ENCODE measurements at places on chromosomes 13 and 19. TPM values are rescaled to one million over a fixed set of nuclear protein-coding genes. Genes with fewer than 3 reads are reported as not detected.

- no peak for DNase-seq
- no peak overlapping the region for H3K4me3 ChIP-seq
- H3K36me3 ChIP-seq: no peaks in the 10 kb centered on the region
These were observed 699.5 kb downstream of the PCDH9 start for GRCh38 chr13:66530686-66531085.

Gene PIK3R2
- 7.8 TPM for total RNA-seq

- H3K36me3 ChIP-seq: no peaks in the 10 kb centered on the region
- no peak overlapping the region for H3K4me3 ChIP-seq
- peaks cover 28% of the 10 kb centered on the region for H3K27me3 ChIP-seq
- DNase-seq: peak; percentile 53
These were observed 38.3 kb downstream of the SOX1 start for GRCh38 chr13:112105244-112105681.

Gene MZT1
- total RNA-seq: 11.4 TPM

Gene LRRC63
- total RNA-seq: not detected

Gene C2CD4C
- 0.55 TPM for total RNA-seq

DNA sequence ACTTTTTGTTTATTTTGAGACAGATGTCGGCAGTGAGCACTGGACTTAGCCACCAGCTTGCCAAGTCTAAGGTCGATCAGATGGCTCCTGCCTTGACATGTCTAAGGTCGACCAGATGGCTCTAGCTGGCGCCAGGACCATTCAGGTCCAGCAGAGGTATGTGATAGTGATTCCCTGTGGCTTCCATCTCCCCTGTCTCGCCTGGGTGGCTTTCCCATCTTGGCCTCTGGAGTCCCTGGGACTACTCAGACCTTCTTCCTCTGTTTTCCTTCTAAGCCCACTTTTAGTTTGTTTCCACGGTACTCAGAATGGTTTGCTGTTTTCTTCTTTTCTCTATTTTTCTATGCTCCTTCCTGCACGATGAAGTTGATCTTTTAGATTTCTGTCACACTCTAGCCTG is 1435.7 kb downstream of the UQCRFS1 start:
- H3K4me1 ChIP-seq: no peaks in the 10 kb centered on the region
- no peak overlapping the region for H3K27ac ChIP-seq
- H3K4me3 ChIP-seq: no peak overlapping the region
- DNase-seq: no peak

GRCh38 chr19:17116996-17117702 is 41.6 kb downstream of the MYO9B start:
- no peak for DNase-seq
- H3K27ac ChIP-seq: no peak overlapping the region

- DNase-seq: no peak
- no peak overlapping the region for H3K27ac ChIP-seq
- no peak overlapping the region for H3K4me3 ChIP-seq
- H3K27me3 ChIP-seq: no peaks in the 10 kb centered on the region
- H3K36me3 ChIP-seq: no peaks in the 10 kb centered on the region
These were observed 24.5 kb downstream of the CEACAM16 start for GRCh38 chr19:44723299-44723951.

Gene C5AR1
- total RNA-seq: 10.0 TPM

GRCh38 chr13:24050292-24050711 is 110.2 kb upstream of the SPATA13 start:
- H3K27ac ChIP-seq: no peak overlapping the region
- peak; percentile 78 for DNase-seq
- H3K27me3 ChIP-seq: no peaks in the 10 kb centered on the region

DNA sequence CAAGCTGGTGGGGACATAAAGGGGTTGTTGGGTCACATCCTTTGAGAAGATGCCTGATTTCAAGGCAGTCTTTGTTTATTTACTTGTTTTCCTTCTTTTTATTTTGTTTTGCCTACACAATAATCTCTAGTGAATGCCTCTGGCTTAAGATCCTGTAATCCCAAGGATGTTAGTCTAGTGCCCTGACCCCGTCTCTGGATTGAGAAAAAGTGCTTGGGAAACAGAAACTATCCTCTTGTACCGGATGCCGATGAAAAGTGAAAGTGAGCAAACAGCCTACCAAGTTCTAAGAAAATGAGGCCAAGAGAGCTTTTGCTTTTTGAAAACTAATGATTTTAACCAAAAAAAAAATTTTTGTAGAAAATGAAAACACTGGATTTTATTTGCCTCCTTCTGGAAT is 42.1 kb upstream of the C1QTNF9 start:
- H3K4me3 ChIP-seq: no peak overlapping the region
- H3K36me3 ChIP-seq: no peaks in the 10 kb centered on the region
- peaks cover 27% of the 10 kb centered on the region for H3K4me1 ChIP-seq

Gene C1QTNF9B
- total RNA-seq: not detected

DNA sequence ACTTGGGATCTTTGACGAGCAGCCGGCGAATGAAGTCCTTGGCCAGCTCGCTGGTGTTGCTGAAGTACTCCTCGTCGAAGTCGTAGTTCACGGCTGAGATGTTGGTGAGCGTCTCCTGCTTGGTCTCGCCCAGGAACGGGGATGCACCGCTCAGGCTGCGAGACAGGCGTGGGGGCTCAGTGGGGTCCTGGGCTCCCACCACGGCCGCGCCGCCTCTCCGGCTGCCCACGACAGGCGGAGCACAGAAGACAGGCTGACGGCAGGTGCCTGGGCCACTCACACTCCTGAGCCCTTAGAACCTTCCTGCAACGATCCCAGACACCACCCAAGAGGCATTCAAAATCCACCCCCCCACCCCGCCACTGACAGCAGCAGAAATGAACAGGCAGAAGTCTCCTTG is 9.9 kb downstream of the DAPK3 start:
- H3K4me3 ChIP-seq: no peak overlapping the region
- DNase-seq: no peak
- H3K4me1 ChIP-seq: peaks cover 17% of the 10 kb centered on the region
- H3K36me3 ChIP-seq: peaks cover 56% of the 10 kb centered on the region

- H3K4me1 ChIP-seq: no peaks in the 10 kb centered on the region
- H3K4me3 ChIP-seq: no peak overlapping the region
- H3K27me3 ChIP-seq: no peaks in the 10 kb centered on the region
- no peaks in the 10 kb centered on the region for H3K36me3 ChIP-seq
- H3K27ac ChIP-seq: no peak overlapping the region
- no peak for DNase-seq
These were observed 16.1 kb upstream of the ZNF274 start for GRCh38 chr19:58166708-58167280.

Gene PRR20C
- not detected for total RNA-seq

Gene POMP
- total RNA-seq: 88.8 TPM

GRCh38 chr13:29156136-29156535 is 336.0 kb downstream of the MTUS2 start:
- no peaks in the 10 kb centered on the region for H3K27me3 ChIP-seq
- no peak overlapping the region for H3K27ac ChIP-seq
- H3K4me1 ChIP-seq: no peaks in the 10 kb centered on the region
- H3K36me3 ChIP-seq: no peaks in the 10 kb centered on the region
- DNase-seq: no peak

DNA sequence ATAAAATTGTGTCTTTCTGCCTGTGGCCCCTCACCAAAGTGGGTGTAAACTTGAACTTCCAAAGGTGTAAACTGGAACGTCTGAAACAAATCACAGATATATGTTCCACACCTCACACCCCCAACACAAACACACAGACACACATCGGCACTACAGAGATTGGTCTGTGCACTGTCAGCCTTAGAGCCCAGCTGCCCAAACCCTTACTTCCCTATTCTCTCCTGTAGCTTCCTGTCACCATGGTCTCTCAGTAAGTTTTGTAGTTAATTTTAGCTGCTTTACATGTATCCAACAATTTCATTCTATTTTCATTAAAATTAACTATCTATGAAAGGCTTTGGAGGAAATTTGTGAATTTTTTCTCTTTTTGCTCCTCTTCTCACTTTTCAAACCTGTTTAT is 5.4 kb downstream of the TM9SF2 start:
- H3K4me3 ChIP-seq: no peak overlapping the region
- H3K4me1 ChIP-seq: peaks cover 49% of the 10 kb centered on the region
- H3K36me3 ChIP-seq: peaks cover 9% of the 10 kb centered on the region

GRCh38 chr13:60646620-60647019 is 249.6 kb downstream of the TDRD3 start:
- H3K4me3 ChIP-seq: no peak overlapping the region
- H3K36me3 ChIP-seq: no peaks in the 10 kb centered on the region
- H3K4me1 ChIP-seq: peaks cover 5% of the 10 kb centered on the region

DNA sequence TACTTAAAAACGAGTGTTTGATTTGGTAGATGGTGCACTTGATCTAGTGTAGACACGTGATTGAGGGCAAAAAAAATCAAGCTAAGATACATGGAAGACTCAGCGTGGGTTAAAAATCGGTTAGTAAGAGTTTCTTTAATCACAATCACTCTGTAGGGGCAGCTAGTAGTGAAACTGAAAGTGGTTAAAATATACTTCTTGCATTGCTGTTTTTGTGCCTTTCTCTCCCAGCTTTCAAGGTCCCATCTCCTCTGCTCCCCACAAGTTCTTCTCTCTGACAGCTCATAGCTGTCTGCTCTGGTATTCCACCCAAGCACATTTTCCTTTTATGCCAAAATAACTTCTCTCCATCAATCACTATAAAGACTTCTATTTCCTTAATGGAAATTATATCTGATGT is 1089.7 kb downstream of the EFNB2 start:
- no peak for DNase-seq
- H3K27ac ChIP-seq: no peak overlapping the region

Gene APOE
- total RNA-seq: 188 TPM

- DNase-seq: no peak
- no peaks in the 10 kb centered on the region for H3K36me3 ChIP-seq
- no peak overlapping the region for H3K4me3 ChIP-seq
- H3K4me1 ChIP-seq: no peaks in the 10 kb centered on the region
- no peak overlapping the region for H3K27ac ChIP-seq
These were observed 181.4 kb downstream of the KLF5 start for GRCh38 chr13:73240193-73240592.

Gene ACTN4
- total RNA-seq: 142 TPM

DNA sequence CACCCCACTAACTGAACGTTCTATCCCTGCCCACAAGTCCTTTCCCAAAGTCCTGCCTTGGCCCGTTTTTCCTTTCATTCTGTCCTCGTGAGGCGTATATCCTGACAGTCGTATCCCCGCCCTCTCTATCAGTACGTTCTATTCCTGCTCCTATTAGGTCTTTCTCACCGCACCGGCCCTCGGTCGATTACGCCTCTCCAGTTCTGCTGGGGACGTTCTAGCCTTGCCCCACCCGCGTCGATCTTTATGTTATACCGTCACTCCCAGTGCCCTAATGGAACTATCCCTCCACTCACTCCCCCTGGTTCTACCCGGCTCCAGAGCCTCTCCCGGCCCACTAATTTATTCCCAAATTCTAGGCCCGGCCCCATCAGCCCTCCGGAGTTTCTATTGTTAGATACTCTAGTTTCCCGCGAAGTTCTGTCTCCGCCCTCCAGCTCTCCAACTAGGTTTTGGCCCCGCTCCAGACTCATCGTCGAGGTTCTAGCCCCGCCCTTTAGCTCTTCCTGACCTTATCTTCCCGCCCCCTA is 2.0 kb downstream of the PLAUR start:
- peak overlapping the region; percentile 91 for H3K27ac ChIP-seq
- no peaks in the 10 kb centered on the region for H3K27me3 ChIP-seq
- H3K36me3 ChIP-seq: no peaks in the 10 kb centered on the region
- DNase-seq: no peak
- no peaks in the 10 kb centered on the region for H3K4me1 ChIP-seq
- H3K4me3 ChIP-seq: peak overlapping the region; percentile 10

DNA sequence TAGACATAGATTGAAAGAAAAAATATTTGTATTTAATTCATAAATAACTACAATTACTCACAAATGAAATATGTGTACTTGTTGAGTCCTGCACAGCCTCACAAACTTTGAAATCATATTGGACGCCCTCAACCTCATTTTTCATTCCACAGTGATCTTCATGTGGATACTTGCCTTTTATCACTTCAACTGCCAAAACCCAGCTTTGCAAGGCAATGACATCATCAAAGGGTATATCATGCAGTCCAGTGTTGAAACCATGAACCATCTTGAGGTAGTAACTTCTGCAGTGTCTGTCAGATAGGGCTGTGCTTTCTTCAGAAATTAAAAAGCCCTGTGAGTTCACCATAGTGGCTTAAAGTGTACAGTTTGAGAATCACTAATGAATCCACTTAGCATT is 82.2 kb downstream of the HS6ST3 start:
- no peaks in the 10 kb centered on the region for H3K36me3 ChIP-seq
- H3K27me3 ChIP-seq: no peaks in the 10 kb centered on the region
- H3K4me3 ChIP-seq: no peak overlapping the region
- DNase-seq: no peak

- no peaks in the 10 kb centered on the region for H3K36me3 ChIP-seq
- no peak for DNase-seq
- peak overlapping the region; percentile 88 for H3K27ac ChIP-seq
- no peaks in the 10 kb centered on the region for H3K27me3 ChIP-seq
- H3K4me3 ChIP-seq: peak overlapping the region; percentile 68
These were observed 1.4 kb downstream of the UPF1 start for GRCh38 chr19:18833141-18833476.

- no peak overlapping the region for H3K4me3 ChIP-seq
- no peaks in the 10 kb centered on the region for H3K4me1 ChIP-seq
- no peak for DNase-seq
These were observed 175.8 kb downstream of the TDRD3 start for GRCh38 chr13:60572855-60573254.

Gene SHKBP1
- total RNA-seq: 34.1 TPM

Gene SPTBN4
- 2.2 TPM for total RNA-seq

DNA sequence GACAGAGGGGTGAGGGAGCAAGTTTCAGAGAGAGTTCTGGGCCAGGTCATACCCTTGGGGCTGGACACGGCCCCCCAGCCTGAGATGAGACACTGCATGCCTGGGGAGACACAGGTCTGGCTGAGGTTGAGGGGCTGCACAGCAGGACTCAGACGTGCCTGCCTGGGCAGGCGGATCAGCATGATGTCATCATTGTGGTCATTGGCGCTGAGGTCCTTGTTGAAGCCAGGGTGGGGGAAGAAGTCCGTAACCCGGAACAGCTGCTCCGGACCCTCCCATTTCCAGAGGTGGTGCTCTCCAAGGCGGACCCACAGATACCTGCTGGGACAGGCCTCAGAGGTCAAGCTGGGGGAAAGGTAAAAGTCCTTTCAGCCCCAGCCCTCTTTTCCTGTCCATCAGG is 5.0 kb upstream of the KLK8 start:
- peaks cover 60% of the 10 kb centered on the region for H3K27me3 ChIP-seq
- no peak overlapping the region for H3K4me3 ChIP-seq
- no peaks in the 10 kb centered on the region for H3K36me3 ChIP-seq
- no peak overlapping the region for H3K27ac ChIP-seq
- no peaks in the 10 kb centered on the region for H3K4me1 ChIP-seq

GRCh38 chr19:51070334-51071094 is 5.6 kb upstream of the KLK13 start:
- H3K4me3 ChIP-seq: no peak overlapping the region
- H3K36me3 ChIP-seq: no peaks in the 10 kb centered on the region
- DNase-seq: no peak
- no peak overlapping the region for H3K27ac ChIP-seq
- H3K27me3 ChIP-seq: no peaks in the 10 kb centered on the region

DNA sequence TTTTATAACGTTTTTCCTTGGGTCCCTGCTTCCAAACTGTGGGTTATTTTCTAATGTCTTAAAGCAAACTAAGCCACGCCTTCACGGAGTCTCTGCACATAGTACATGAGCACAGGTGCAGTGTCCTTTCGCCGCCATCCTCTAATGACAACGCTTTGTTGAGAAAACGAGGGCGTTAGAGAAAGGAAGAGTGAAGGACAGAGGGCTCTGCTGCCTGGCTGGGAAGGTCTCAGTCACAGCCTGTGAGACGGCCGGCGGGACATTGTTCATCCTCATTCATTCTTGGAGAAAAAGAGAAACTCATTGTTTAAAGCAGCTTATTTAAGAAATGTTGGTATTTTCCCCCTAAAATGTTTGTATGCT is 9.5 kb downstream of the IL17D start:
- H3K27ac ChIP-seq: peak overlapping the region; percentile 66
- H3K27me3 ChIP-seq: no peaks in the 10 kb centered on the region
- peak overlapping the region; percentile 29 for H3K4me3 ChIP-seq
- H3K36me3 ChIP-seq: no peaks in the 10 kb centered on the region
- DNase-seq: no peak
- H3K4me1 ChIP-seq: peaks cover 13% of the 10 kb centered on the region
